RWPE2 (cell line): ENCODE measurements at places on chromosomes 5 and 9.

DNA sequence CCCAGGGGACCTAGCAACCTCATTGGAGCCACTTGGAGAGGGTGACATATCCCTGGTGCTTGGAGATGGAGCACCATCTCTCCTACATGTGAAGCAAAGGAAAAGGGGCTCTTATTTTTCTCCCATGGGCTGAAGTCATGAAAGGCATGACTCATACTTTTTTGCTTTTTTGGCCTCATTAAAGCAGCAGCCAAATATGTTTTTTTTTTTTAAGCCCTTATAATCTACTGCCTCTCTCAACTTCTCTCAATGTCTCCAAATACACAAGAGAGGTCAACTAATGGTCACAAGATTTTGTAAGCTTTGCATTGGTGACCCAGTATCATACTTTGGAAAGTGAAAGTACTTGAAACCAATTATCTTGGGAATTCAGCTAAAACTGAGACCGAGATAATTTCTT, 1.6 kb upstream of the CFAP90 start:
- DNase-seq: no peak

DNA sequence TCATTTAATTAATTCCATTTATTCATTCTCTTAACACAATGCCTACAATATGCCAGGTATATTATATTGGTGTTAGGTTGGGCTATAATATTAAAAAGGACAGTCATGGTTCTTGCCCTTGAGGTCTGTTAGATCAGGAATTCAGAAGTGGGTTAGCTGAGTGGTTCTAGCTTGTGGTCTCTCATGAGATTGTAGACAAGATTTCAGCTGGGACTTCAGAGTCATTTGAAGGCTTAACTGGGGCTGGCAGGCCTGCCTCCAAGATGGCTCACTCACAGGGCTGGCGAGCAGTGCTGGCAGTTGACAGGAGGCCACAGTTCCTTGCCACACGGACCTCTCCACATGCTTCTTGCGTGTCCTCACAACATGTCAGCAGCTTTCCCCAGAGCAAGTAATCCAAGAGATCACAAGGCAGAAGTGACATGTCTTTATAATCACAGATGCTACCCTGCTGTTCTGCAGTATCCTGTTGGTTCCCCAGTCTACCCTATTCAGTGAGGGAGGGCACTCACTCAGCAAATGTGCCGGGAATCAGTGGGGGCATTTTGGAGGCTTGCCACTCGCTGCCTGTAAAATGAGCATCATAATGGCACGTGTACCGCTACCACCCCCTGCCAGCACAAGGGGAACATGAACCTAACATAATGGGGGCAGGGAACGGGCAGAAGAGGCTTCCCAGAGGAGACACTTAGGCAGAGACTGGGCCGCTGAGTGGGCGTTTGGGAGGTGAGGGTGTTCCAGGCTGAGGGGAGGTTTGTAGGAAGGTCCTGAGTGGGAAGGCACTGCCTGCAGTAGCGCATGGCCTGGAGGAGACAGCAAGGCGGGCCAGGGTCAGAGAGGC, 70.0 kb downstream of the EXOSC2 start:
- no peak for DNase-seq

DNA sequence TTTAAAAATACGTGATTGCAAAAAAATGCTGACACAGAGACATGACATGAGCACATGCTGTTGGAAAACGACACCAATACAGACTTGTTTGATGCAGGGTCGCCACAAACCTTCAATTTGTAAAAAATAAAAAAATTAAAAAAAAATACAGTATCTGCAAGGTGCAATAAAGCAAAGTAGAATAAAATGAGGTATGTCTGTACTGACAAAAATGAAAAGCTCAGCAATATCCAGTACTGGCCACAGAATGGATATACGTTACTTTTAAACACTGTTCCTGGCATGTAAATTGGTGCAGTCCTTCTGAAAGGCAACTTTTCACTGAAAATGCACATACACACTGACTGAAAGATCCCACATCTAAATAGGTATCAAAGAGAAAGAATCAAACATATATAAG, 27.1 kb upstream of the C9orf40 start:
- no peak for DNase-seq

DNA sequence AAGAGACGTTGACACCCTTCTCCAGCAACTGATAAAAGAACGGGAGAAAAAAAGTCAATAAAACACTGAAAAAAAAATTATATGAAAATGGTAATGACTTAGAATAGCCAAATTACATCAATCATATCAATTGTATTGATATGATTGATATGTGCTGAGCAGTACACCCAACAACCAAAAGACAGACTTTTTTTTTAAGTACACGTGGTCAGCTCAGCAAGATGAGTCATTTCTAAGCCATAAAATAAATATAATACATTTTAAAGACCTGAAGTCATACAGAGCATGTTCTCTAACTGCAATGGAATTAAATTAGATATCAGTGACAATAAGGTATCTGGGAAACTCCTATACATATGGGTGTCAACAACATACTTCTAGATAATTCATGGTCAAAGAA, 30.9 kb upstream of the OLFM1 start:
- DNase-seq: no peak

GRCh38 chr5:142667831-142668230, 18.1 kb downstream of the FGF1 start:
- no peak for DNase-seq

DNA sequence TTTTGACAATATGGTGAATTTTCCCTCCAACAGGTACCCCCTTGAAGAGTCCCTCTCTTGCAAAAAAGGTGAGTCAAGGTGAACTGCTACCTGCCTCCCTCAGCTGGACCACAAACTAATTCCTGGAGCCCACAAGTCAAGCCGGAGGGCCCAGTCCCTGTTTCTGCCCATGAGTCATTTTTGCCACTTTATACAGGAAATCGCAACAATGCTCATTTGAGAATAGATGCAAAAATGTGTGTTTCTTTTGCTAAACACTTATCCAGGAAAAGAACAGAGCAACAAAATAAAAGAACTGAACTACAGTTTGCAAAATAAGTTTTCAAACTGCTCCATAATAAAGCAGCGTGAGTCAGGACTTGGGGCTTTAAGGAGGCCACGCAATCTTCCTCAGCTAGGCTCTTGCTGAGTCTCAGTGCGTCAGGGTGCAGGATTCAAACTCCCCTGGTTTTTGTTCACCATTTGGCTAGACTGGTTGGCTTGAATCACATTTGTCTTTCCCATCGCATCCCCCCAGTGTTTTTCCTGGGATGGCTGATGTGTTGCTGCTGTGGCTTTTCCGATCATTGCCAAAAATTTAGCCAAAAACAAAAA, 102.7 kb downstream of the GOLPH3 start:
- DNase-seq: no peak

DNA sequence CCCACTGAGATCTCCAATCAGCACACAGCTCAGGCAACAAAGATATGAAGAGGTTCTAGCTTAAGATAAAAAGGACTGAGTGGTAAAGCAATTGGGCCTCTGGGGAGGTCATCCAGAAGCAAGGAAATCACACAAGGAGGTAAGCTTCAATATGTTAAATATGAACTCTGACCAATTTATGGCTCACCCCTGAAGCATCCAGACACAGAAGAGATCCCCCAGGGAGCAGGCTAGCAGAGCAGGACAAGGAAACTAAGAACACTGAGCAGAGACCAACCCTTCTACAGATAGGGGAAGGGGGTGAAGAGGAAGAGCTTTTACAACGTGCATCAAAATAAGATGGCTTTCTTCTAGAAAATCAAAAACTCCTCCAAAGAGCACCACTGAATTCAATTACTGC, 616.2 kb downstream of the DNAH5 start:
- DNase-seq: no peak

- DNase-seq: no peak
These were observed 394.3 kb downstream of the OSTF1 start for GRCh38 chr9:75482566-75482965.

- DNase-seq: no peak
These were observed 36.2 kb upstream of the ANKRD55 start for GRCh38 chr5:56269216-56269927.

DNA sequence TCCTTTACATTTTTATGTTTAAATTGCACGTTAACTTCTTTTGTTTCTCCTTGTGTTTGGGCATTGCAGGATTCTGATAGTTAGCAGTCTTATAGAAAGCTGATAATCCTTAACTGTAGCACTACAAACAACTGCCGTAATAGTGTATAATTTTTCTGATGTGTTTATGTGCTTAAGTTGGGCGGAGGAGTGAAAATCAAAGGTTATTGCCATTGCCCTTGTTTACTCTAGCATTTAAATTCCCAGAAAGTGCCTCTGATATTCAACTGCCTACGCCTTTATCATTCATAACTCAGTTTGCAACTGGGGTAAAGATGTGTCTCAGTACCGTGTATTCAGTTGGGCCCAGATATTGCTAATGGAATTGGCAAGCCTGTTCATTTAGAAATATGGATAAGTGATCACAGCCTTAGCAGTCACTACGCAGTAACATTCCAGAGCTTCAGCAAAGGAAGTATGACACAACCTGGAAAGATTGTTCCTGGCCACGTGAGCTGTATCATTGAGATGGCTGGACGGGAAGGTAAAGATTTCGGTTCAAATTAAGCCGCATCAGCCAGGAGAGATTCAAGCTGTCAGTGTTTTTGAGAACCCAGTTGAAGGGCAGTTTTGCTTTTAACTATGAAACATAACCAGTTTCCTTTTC, 28.1 kb upstream of the LRRTM2 start:
- no peak for DNase-seq

GRCh38 chr9:6188906-6189305, 26.7 kb upstream of the IL33 start:
- DNase-seq: no peak

DNA sequence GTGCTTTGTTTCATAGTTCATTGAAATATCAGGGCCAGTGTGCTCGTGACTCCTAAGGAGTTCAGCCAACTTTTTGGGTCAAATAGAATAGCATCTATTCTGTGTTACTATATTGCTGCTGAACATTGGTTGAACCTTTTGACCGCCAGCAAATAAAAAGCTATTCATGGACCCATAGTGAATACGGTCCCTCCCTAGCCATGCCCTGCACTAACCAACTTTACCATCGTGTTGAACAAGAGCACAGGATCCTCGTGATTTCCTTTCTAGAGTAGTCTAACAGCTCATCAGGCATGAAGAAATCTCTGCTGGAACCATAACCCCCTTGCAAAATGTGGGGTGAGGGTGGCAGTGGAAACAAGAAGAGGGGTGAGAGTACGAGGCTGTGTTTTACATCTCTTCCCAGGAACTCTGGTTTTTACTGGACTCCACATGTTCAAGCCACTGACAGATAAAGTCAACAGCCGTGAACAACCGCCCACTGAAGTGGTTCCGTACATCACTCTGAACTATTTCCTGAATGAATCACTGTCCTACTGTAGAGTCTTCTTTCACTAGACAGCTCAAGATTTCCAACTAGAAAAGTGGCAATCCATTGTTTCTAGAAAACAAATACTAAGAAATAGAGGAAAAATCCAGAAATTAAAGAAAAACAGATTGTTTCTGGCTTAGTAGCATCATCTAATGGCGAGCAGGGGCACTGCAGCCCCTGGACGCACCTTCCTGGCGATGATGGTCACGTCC, 70.1 kb upstream of the SPATA31E1 start:
- DNase-seq: no peak

DNA sequence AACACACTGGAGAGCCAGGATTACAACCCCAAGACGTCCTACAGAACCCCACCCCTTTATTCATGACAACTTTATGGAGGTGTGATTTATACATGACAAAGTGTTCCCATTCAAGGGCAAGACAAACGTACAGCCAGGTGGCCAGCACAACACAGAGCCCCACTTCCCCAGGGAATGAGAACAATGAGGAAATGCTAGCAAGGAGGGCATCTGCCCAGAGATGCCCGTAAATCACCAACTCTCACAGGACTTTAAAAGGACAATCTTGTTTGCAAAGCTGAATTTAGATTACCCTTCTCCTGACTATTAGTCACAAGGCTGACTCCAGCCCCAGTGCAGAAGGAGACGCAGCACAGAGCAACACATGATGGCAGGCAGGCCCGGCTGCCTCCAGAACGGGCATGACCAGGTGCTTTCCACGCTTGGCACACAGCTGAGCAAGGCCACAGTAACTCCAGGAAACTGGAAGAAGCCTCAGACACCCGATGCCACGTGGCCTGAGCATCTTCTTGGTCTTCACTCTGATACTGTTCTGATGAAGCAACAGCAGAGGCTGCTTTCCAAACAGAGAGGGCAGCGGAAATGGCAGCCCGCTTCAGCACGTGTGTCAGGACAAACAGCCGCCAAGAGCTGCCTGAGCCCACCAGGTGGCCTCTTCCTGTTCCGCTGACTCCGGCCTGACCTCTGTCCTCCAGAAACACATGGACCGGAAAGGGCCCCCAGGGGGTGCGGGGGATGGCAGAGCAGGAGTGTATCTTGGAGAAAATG, 51.4 kb downstream of the ROR2 start:
- no peak for DNase-seq

DNA sequence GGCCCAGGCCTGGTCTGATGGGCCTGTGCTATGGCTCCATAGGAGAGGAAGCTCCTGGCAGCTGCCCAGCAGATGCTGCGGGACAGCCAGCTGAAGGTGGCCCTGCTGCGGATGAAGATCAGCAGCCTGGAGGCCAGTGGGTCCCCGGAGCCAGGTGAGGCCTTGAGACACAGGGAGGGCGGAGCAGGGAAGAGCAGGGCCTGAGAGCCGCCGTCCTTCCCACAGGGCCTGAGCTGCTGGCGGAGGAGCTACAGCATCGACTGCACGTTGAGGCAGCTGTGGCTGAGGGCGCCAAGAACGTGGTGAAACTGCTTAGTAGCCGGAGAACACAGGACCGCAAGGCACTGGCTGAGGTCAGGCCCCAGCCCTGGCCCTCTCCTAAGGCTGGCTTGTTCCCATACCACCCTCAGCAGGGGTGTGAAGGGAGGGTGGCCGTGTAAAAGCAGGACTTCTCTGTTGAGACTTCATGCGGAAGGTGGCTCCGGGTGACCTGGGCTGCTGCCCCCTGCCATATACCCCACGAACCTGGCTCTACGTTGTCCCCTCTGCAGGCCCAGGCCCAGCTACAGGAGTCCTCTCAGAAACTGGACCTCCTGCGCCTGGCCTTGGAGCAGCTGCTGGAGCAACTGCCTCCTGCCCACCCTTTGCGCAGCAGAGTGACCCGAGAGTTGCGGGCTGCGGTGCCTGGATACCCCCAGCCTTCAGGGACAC, 4.5 kb downstream of the PKN3 start:
- no peak for DNase-seq

- no peak for DNase-seq
These were observed 67.6 kb upstream of the RASEF start for GRCh38 chr9:83130541-83130940.

DNA sequence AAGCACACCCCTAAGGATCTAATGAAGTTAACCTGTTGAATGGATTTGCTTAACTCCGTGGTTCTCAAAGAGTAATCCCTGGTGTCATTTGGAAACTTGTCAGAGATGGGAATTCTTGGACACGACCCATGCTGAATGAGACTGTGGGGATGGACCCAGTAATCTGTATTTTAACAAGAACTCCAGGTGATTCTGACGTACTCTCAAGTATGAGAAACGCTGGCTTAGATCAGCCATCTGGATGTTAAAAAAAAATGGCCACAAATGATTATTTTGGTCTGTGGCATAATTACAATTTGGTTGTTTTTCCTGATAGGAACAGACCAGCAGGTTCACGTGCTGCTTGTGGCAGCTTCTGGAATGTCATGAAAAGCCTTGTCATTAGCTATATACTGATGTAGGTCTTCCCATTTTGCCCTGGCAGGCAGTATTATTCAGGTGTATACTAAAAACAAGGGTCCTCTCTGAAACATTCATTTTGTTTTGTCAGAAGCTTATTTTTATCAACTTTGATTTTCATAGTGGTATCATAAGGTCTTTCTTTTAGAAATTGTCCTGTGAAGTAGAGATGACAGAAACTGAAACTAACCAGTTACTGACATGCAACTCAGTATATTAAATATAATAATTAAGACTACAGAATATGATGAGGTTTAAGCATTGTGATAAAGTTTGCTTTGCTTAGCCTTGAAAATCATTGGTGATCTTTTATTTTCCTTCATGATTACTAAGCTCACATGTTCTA, 15.4 kb downstream of the CPEB4 start:
- no peak for DNase-seq

GRCh38 chr5:36422952-36423351, 121.2 kb upstream of the RANBP3L start:
- DNase-seq: no peak
